ENCODE measurements at places on chromosomes 6 and 20.

- no peak for DNase-seq
These were observed 2.7 kb downstream of the GUCA1A start for GRCh38 chr6:42175860-42176259.

- no peak for DNase-seq
These were observed 1112.3 kb upstream of the CITED2 start for GRCh38 chr6:140486450-140487361.

DNA sequence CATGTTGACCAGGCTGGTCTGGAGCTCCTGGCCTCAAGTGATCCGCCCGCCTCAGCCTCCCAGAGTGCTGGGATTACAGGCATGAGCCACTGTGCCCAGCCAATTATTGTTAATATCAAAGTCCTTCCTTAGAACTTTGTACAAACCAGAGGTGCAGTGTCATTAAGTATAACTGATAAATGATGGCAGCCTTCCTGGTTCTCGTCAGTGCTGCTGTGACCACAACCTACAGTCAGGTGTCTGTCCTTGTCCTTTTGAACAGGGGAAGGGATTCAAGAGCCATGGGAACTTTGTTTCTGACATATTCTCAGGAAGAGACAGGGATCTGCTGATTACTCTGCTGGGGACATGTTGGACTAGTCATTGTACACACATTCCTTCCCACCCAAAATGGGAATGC, 103.2 kb upstream of the TIAM2 start:
- no peak for DNase-seq

- no peak for DNase-seq
These were observed 78.3 kb upstream of the CTNNBL1 start for GRCh38 chr20:37615340-37616109.

GRCh38 chr6:2179241-2179640, 66.2 kb downstream of the GMDS start:
- DNase-seq = no peak

- DNase-seq = no peak
These were observed 188.1 kb downstream of the CD83 start for GRCh38 chr6:14305624-14306023.

DNA sequence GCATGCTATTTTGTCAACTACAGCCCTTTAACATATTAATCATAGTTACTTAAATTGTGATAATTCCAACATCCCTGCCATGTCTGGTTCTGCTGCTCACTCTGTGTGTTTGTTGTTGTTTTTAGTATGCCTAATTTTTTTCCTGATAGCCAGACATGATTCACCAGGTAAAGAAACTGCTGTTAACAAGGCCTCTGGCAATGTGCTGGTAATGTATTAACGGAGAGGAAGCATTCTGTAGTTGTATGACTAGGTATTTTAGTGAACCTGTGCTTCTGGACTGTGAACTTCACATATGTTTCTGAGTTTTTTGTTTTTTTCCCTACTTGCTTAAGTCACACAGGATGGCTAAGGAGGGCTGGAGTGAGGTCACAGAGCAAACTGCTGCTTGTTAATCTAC, 4.8 kb downstream of the DYNLT2 start:
- DNase-seq = no peak

DNA sequence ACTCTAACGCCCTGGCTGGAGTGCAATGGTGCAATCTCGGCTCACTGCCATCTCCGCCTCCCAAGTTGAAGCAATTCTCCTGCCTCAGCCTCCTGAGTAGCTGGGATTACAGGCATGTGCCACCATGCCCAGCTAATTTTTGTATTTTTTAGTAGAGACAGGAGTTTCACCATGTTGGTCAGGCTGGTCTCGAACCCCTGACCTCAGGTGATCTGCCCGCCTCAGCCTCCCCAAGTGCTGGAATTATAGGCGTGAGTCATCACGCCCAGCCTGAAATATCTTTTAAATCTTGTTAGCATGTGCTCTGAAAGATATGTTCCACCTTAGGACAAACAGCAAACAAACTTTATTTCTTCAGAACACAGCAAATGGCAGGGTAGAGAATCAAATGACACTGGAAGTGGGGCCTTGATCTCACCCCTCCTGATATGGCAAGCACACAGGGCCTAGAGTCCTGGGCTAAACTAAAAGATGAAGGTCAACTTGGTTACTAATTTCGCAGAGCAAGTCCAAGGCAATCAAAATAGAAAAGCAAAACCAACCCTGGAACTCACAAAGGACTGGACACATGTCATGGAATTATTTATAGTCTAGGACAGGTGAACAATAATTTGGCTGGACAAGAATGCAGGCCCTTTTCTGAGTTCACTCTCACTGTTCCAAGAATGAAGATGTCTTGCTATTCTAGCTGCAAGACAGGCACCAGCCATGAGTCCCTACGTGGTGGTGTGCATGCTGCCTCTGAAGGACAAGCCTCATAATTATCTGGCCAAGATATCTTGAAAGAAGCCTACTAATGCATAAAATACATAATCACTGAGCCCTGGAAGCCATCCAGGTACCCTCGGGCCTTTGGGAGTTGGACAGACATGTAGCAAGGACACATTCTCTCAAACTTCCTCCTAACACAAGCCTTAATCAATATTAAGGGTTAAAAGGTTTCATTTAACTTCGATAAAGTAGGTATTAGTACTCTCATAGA, 35.6 kb downstream of the B4GALT5 start:
- DNase-seq = no peak

GRCh38 chr20:49682278-49682677, 31.4 kb downstream of the B4GALT5 start:
- no peak for DNase-seq

DNA sequence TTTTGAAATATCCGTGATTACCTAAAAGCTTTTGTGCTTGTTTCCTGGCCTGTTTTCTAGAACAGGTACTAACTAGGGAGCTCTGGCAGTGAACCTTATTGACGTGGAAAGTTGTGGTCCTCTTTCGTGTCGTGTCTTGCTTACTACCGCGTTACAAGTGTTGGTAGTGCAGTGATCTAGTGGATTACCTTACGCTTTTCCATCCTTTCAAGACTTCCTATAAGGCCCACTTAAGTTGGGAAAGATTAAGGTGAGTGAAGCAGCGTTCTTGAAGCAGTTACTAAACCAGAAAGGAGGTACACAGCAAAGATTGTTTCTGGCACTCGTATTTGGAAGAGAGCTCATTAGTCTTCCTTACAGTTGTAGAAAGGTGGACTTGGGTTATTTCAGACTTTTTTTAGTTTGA, 1.9 kb downstream of the PNRC1 start:
- DNase-seq = no peak

- no peak for DNase-seq
These were observed 68.7 kb downstream of the TXNDC5 start for GRCh38 chr6:7841781-7842468.

GRCh38 chr20:51507216-51508036, 35.1 kb downstream of the NFATC2 start:
- DNase-seq = peak; percentile 57

- no peak for DNase-seq
These were observed 4.4 kb downstream of the PI16 start for GRCh38 chr6:36958775-36959554.

DNA sequence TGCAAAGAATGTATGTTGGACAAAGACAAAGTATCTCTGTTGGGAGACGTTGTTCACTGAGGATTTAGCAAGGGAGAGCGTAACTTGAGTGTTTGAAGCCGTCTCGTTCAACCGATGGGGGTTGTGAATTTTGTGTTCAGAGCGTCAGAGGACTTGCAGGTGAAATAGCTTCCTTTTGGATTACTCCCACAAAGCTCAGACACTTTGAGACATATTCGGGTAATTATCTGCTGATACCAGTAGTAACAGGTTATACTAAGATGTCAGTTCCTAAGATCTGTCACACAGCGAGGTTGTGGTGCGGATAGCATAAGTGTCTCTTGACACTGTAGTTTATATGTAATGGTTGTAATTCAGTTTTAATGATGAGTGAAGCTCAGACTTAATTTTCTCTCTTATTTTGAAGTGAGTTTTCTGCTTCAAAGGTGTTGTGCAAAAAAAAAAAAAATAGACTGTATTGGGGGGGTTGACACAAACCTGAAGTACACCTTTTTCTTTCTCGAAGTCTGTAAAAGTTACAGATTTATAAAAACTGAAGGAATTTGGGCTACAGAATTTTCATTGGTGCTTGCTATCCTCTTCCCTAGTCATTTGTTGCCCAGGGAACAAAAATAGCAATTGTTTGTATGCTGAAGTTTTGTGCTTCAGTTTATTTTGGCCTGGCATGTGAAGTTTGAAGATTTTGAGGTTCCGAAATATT, 1.7 kb downstream of the ASXL1 start:
- DNase-seq = no peak

DNA sequence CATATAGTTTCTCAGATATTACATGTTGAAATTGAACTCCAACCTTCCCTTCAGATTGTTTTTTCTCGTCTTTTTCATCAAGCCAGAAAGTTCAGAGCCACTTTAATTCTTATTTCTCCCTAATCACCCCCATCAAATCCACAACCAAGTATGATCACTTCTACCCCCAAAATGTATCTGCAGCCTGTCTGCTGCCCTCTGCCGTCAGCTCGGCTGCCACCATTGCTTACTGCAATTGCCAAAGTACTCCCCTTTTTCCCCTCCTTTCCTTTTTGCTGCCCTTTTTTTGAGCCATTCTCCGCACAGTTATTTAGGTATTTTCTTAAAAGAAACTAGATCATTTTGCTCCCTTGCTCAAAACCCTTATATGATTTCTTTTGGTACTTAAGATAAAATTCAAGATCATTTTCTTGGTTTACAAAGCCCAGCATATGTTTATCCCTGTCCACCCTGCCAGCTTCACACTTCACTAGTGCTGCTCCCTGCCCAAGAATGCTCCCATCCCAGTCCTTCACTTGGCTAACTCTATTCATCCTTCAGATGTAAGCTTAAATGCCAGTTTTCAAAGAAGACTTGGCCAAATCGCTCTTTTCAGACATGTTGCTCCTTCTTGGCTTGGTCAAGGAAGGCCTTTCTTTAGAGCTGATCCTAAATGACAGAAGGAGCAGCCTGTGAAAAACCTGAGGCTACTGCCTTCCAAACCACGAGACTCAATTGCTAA, 63.7 kb downstream of the SH3BGRL2 start:
- DNase-seq = no peak

DNA sequence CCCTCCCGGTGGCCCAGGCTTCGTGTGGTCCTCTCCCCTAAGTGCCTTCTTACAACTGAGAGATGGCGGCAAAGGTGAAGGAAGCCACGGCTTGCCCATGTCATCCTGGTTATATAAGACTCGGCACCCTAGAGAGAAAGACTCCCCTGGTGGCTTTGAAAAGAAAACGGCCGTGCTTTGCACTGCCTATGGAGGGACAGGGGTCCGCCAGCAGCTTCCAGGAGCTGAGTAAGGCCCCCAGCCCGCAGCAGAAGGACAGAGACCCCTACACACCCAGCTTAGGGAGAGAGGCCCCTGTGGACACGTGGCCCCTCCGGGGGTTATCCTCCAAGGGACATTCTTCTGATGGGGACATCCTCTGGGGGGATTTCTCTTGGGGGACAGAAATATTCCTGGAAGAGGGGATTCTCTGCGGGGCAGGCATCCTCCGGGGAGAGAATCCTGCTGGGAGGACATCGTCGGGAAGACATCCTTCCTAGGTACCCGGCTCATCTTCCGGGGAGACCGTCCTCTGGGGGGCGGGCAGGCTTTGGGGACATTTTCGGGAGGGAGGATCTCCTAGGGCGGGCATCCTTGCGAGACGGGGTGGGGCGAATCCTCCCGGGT, 511 bp upstream of the OGFR start:
- DNase-seq = no peak

- DNase-seq = no peak
These were observed 91.3 kb downstream of the FILIP1 start for GRCh38 chr6:75402296-75402695.

GRCh38 chr6:29925727-29926412, 16.5 kb upstream of the HLA-A start:
- no peak for DNase-seq

Data from RWPE2 (cell line).